ENCODE measurements at places on chromosomes 7 and 10.

DNA sequence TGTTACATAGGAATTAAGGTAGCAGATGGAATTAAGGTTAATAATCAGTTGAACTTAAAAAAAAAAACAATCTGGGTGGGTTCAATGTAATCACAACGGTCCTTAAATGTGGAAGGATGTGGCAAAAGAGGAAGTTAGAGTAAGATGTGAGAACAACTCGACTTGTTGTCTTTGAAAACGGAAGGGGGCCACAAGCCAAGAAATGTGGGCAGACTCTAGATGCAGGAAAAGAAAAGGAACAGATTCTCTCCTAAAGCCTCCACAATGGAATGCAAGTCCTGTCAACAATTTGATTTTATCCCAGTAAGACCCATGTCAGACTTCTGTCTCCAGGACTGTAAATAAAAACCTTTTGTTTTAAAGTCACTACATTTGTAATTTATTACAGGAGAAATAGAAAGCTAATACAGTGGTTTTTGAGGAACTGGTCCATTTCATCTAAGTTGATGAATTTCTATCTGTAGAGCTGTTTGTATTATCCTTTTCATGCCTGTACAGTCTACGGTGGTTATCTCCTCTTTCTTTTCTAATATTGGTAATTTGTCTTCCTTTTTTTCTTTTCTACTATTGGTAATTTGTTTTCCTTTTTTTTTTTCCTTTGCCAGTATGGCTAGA, 8.6 kb downstream of the MCMBP start:
- no peak for DNase-seq

DNA sequence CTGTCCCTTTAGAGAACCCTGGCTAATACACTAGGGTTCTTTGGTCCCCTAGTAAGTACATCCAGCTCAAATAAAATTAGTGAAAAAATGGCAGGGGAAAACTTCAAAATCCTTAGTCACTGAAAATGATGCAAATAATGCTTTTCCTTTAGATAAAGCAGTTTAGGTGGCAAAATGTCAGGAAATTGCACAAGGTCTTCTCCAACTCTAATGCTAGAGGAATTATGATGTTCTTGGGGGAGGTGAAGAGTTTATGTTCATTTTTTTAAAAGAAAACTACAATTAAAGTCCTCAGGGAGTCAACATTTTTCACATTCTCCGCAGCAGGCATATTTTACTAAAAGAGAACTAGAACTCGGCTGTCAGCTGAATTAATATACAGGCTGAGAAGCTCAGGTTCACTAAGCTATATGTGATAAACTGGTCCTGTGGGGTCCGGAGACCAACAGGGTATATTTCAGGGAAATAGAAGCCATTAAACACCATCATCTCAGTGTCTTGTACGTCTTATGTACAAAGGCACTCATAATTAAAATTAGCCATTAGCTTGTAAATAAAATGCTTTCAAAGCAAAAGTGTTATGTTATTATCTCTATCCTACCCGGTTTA, 1164.7 kb upstream of the AUTS2 start:
- DNase-seq, result no peak

- no peak for DNase-seq
These were observed 70.6 kb downstream of the NEURL1 start for GRCh38 chr10:103564116-103564501.

GRCh38 chr10:4685904-4686643, 139.9 kb upstream of the AKR1E2 start:
- DNase-seq, result no peak

GRCh38 chr10:27190508-27190907, 35.4 kb downstream of the MASTL start:
- DNase-seq, result no peak

GRCh38 chr7:135100856-135101255, 47.0 kb upstream of the TMEM140 start:
- DNase-seq, result no peak

DNA sequence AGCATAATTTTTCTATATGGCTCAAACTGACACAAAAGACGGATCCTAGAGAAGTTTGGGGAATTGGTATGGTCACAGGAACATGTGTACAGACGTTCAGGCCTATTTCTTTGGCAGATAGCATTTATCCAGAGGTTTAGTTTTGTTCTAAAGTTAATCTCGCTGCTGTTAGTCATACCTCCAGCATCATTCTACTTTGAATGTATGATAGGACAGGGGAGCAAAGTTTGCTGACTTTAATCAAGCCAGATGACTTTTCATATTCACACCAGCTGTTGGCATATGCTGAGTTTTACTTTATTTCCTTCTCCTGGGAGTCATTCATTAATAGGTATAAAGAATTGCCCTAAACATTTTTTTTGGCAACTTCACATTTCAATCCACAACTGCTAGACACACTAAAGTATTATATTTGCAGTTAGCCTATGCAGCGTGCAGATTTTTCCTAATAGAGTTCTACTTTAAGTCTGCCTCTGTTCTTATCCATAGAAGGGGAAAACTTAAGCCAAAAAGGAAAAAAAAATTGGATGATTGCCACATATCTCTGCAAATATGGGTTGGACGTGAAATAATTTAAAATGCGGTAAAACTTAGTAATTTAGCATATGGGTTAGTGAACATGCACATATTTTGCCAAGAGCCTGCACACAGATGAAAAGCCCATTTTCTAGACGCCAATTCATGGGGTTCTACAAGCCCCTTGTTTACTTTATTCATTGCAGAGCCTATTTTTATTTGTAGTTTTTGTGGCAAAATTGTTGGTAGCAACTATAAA, 213.1 kb downstream of the C7orf25 start:
- no peak for DNase-seq

DNA sequence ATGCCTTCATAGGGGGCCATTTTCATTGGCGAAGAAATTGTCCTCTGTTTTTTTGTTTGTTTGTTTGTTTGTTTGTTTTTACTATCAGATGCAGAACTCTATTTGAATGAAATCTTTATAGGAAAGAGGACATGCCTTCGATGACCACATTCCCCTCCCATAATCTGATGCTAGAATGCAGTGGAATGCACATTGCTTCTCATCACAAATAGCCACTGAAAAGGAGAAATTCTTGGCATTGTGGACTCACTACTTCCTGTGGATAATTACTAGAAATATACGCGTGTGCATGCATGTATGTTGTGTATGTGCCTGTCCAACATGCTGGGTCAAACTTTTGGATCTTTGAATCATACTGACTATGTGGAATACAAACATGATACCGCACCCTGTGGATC, 70.5 kb upstream of the SFMBT2 start:
- no peak for DNase-seq

- no peak for DNase-seq
These were observed 14.2 kb downstream of the ENTPD7 start for GRCh38 chr10:99673492-99673891.

DNA sequence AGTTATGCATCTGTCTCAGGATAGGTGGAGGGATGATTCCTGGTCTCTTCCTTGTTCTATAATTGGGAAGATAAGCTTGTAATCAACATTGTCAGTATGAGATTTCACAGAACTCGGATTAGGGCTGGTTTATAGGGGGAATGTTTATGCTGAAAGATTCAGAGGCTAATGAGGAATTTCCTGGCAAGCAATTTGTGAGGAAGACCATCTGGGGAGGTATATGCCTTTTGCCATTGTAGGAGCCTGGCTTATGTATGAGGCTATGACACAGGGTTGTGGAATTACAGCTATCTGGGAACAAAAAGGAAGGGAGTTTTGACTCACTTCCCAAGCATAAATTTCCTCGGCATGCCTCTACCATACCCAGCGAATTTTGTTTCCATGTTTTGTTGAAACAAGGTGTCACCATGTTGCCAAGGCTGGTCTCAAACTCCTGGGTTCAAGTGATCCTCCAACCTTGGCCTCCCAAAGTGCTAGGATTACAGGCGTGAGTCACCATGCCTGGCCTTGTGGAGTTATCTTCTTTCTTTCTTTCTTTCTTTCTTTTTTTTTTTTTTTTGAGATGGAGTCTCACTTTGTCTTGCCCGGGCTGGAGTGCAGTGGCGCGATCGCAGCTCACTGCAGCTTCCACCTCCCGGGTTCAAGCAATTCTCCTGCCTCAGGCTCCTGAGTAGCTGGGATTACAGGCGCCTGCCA, 1.6 kb upstream of the COPS6 start:
- no peak for DNase-seq
